Left lung (tissue), 14 donors: ENCODE measurements at places on chromosomes 12 and 14.

- DNase-seq = no peak
These were observed 5.8 kb downstream of the CFAP54 start for GRCh38 chr12:96495155-96495554.

- DNase-seq = peak; percentile 19
These were observed 804 bp downstream of the USP15 start for GRCh38 chr12:62260733-62261683.

DNA sequence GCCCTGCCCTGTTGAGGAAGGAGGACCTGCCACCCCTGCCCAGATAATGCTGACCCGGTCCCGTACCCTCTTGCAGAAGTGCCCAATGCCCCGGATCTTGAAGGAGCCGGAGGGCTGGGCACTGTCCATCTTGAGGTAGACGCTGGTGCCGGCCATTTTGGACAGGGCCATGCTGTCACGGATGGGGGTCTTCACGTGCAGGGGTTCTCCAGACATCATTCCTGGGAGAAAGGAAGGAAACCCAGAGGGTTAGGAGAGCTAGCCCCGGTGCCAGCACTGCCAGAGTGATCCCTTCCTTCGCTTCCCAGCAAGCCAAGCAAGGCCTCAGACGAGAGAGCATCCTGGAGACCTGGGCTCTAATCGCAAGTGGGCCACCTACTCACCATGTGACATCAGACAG, 4.2 kb downstream of the SDS start:
- no peak for DNase-seq

GRCh38 chr12:124152731-124153130, 142.2 kb upstream of the RFLNA start:
- DNase-seq = no peak
